ENCODE measurements at places on chromosomes 1 and 21.
A peak's percentile ranks its signal among the peaks of the same experiment; 100 is the strongest.

- DNase-seq, result no peak
Measured at GRCh38 chr1:222284466-222284865, 263.4 kb downstream of the HHIPL2 start.

- DNase-seq, result peak; percentile 7
Measured at GRCh38 chr1:232600424-232601258, 29.3 kb downstream of the SIPA1L2 start.

- no peak for DNase-seq
Measured at GRCh38 chr1:156045076-156045475, 8.5 kb downstream of the UBQLN4 start.

GRCh38 chr1:170511038-170511437 lies 20.9 kb upstream of the GORAB start:
- no peak for DNase-seq

GRCh38 chr1:29718791-29719190 lies 482.5 kb downstream of the PTPRU start:
- no peak for DNase-seq

GRCh38 chr1:1072299-1072848 lies 1.7 kb downstream of the RNF223 start:
- no peak for DNase-seq

DNA sequence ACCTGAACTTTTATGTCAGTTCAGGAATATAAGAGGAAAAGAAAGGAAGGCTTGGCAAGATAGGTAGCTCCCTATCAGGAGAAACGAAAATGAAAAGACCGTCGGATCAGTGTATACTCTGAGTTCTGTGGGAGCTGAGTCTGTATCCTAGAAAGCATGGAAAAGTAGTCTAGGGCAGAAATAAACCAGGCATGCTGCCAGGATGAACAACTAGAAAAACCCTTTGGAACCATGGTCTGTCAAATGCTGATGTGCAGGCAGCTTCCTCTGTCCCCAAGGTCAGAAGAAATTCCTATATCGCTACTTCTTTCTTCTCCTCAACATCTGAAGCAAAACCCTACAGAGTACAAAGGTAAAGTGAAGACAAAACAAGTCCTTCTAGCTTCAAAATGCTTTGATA lies 268.8 kb downstream of the ST6GALNAC3 start:
- no peak for DNase-seq

DNA sequence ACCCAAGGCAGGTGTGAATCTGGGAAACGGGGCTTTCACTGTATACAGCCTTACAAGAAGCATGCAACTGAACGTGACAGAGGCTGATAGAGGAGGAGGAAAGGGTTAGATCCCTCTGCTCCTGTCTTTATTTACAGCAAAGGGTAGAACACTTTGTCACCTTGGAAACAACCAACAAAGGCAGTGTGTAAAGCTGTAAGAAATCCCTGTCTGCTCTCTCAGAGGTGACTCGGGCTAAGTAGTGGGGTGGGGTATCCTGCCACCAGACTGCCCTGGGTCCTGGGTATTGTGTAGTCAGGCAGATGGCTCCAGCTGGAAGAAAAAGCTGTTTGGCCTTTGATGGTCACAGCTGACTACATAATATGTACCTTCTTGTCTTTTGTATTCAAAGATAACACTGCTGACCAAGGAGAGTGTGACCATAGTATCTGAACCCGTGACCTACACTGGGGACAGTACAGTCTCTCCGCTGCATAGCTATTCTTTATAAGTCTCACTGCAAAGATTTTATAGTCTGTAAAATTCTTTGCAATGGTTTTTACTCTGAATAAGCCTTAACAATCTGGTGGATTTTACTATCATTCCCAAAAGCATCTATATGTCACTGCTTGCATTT lies 22.1 kb upstream of the POU2F1 start:
- no peak for DNase-seq

GRCh38 chr1:245480393-245481120 lies 325.8 kb downstream of the KIF26B start:
- DNase-seq, result no peak

- DNase-seq, result no peak
Measured at GRCh38 chr1:65688848-65689247, 103.8 kb upstream of the PDE4B start.

DNA sequence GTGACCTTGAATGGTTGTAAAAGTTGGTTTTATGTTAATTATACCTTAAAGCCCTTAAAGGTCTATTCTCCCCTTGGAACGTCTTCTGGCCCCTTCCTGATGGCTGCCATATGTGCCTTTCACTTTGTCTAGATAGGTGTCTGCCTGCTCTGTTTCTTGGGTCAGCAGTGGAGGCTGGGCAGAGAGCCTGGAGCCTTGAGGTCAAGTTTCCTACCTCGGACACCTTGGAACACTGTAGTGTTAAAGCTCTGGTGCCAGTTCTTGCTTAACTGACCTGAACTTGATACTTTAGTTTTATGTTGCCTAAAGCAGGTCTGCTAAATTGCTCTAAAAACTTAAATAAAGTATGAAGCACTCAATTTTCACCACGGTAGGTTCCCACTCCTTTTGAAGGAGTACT lies 86.5 kb downstream of the CDC14A start:
- no peak for DNase-seq

DNA sequence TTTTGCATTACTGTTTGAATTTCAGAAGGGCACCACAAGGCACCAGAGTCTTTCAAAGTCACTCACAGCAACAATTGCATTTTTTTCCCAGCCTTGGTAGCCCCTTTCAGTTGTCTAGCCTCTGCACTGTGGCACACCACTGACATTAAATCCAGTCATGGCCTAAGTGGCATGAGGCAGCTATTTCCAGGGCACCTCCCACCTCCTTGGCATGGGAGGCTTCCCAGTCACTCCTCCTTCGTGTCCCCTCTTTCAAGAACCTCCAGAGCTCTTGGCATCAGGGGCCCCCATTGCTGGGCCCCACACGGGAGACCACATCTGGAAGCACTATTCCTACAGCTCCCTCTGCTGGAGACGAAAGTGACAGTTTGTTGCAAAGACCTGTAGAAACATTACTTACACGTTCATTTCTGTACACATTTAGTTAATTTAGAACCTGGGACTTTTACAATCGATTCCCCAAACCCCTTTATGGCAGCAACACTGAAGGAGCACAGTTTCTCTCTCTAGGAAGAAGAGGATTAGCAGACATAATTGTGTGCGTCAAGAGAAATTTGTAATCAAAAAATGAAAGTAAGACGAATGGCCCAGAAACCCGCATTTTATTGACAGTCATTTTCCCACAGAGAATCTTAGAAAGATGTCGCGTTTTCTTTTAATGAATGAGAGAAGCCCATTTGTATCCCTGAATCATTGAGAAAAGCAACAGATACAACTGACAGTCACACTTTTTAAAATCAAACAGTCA lies 5.7 kb upstream of the CHD5 start:
- DNase-seq, result no peak

GRCh38 chr1:119453021-119453420 lies 38.1 kb downstream of the HSD3B2 start:
- DNase-seq, result no peak

DNA sequence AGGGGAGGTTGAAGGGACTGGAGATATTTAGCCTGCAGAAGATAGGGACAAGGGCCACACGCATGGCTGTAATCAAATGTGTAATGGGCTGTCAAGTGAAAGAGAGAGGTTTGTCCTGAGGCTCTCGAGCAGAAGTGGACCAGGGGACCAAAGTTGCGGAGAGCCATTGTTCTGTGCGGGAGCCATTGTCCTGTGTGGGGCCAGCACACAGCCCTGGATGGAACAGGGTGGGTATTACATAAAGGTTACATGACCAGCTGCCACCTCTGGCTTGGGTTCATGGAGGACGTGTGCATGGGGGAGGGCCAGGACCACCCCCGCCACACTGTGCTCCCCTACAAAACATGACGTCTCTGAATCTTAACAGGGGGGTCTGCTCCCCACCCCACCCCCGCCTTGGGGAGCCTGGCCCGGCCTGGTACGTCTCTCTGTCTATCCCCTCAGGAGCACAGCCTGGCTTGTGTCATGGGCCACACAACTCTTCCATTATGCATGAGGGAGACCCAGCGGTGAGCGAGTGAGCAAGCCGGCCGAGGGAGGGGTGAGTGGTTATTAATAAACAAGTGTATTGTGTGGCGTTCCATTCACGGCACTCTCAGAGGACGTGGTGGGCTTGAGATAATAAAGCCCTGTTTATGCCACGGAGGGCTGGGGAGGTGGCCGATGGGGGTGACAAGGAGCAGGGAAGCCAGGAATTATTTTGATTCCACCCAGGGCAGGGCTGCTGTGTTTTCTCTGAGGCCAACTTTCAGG lies at the start of gene NFASC:
TSS of gene NFASC (plus strand) at position 703 of the 753 bp plus-strand sequence. CDS start 73,454 bp downstream, outside the sequence.
- DNase-seq, result no peak

GRCh38 chr1:32045772-32046171 lies 27.0 kb upstream of the TMEM39B start:
- no peak for DNase-seq

DNA sequence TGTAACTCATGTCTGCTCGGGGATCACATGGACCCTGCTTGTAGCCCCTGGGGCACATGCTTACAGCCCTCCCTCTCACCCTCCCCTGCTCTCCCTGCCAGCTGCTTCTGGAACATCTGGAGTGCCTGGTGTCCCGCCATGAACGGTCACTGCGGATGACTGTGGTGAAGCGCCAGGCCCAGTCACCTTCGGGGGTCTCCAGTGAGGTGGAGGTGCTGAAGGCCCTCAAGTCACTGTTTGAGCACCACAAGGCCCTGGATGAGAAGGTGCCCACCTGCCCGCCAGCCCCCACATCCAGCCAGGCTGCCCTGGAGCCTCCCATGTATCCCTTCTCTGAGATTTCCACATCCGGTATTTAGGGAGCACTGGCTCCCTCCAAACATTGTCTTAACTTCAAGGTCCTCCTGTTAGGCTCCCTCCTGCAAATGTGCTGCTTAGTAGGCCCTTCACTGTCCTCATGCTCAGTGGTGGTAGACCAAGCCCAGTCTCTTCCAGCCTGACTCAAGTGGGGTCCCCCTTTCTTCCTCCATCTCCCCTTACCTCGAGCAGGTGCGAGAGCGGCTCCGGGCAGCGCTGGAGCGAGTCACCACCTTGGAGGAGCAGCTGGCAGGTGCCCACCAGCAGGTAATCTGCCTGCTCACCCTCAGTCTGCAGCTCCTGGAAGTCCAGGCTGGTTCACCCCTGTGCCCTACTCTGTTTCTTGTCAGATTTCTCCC lies 17.7 kb downstream of the PPFIA4 start:
- DNase-seq, result no peak

DNA sequence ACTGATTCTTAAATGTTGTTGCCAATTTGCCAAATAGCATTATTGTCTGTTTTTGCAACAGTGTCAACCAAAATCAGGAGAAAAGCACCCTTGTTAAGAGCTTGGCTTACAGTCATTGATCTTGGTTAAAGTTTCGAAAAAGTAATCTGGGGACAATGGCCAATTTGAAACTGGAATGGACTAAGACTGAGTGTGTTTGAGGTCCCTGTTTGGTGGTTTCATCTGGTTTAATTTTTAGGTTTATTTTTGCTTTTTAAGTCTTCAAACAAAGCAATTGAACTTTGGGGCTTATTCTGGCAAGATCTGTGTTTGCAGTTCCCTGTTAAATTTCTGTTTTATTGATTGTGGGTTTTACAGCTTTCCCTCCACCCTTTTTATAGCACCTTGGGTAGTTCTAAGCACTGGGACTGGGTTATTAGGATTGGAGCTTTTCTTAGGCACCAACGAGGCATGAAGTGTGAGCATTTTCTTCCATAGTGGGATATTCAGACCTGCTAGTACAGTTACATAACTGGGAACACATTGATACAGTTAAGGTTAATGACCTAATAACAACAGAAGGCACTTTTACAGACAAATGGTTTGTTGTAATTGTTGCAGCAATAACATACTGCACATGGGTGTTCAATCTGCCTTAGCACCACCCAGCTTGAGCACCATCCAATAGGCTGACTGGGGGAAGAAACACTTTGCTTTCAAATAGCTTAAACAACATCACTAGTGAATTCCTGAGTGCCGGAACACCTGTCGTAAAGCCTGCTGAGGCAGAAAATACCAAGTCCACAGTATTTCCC lies 40.6 kb upstream of the MAP10 start:
- no peak for DNase-seq

DNA sequence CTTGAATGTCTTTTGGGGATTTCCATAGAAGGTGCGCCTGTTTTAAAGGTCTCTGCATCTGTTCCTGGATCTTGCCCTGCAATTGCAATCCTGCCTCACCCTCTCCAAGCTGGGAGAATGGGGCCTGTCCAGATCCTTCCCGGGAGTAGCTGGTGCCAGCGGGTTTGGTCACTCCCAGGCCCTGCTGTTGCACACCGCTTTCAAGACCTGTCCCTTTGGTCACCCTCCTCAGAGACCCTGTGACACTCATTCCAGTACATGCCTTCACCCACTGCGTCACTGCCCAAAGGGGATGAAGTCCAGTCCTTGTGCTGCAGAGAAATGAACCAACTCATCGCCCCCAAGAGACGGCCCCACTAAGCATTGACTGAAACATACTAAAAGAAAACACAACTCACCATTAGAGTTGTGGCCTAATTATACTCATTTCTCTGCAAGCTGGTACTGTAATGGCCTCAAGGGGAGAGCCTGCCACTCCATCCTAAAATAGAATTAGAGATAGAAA lies 1.9 kb upstream of the IRF2BP2 start:
- DNase-seq, result no peak

DNA sequence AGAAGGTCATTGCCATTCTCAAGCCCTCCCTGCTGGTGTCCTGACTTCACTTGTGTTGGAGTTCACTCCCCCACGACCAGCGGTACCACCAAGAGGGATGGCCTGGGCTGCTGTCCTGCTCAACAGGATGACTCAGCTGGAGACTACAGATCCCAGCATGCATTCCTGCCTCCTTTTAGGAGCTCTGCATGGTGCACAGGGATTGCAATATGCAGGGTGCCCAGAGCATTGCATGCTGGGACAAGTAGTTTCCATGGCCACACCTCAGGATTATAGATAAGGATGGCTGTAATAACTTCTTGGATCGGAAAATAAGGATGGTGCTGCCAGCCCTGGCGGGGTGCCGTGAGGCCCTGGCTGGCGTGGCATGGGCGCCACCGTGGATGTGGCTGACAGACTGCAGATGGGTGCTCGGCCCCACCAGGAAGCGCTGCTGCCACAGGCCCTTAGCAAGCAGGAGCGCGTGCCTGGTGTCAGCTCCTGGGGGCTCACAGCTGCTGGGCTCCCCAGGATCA lies 150.0 kb downstream of the CASZ1 start:
- DNase-seq, result no peak

DNA sequence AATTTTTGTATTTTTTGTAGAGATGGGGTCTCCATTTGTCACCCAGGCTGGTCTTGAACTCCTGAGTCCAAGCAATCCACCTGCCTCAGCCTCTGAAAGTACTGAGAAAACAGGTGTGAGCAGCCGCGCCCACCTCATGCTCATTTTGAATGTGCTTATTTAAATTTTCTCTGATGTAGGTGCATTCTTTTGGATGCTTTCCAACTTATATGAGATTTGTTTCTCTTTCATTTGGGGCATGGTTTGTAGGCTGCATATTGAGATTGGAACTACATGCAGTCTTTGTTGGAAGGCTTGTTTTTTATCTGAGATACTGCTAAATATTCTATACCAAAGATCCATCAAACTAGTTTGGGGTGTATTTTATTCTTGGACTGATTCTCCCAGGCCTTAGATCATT lies 81.0 kb upstream of the IVNS1ABP start:
- no peak for DNase-seq
